ENCODE measurements at places on chromosomes 1 and 21.

- no peak for DNase-seq
Observed at GRCh38 chr1:30328401-30329262, 394.8 kb downstream of the MATN1 start.

GRCh38 chr1:7334475-7335035, 436.5 kb upstream of the VAMP3 start:
- DNase-seq: no peak

- no peak for DNase-seq
Observed at GRCh38 chr21:37797403-37797802, 118.9 kb downstream of the KCNJ6 start.

DNA sequence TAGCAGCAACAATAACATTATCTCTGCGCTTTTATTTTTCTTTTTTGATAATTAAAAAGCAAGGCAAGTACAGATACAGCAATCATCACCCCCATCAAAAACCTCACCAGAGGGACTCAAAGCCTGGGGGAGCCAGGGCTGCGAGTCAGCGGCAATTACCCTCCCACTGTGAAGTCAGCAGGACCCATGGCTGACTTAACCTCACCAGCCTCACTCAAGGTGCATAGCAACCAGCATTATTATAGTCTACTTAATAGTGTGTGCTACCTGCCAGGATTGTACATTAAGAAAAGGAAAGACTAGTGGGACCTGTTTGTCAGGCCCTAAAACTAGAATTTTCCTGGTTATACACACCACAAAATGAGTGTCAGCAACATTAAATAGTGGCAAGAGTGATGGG, 28.9 kb upstream of the SERBP1 start:
- no peak for DNase-seq

DNA sequence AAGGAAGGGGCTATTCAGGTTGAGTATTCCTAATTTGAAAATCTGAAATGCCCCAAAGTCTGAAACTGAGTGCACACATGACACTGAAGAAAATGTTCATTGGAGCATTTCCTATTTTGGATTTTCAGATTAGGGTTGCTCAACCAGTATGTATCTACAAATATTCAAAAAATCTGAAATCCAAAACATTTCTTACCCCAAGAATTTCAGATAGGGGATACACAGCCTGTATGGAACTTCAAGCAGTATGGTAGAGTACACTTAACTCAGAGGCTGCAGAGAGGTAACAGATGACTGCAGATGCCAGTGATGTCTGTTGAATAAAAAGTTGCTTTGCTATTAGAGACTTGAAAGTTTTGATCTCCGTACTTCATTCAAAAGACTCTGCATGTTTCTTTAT, 19.0 kb downstream of the YTHDF2 start:
- no peak for DNase-seq

DNA sequence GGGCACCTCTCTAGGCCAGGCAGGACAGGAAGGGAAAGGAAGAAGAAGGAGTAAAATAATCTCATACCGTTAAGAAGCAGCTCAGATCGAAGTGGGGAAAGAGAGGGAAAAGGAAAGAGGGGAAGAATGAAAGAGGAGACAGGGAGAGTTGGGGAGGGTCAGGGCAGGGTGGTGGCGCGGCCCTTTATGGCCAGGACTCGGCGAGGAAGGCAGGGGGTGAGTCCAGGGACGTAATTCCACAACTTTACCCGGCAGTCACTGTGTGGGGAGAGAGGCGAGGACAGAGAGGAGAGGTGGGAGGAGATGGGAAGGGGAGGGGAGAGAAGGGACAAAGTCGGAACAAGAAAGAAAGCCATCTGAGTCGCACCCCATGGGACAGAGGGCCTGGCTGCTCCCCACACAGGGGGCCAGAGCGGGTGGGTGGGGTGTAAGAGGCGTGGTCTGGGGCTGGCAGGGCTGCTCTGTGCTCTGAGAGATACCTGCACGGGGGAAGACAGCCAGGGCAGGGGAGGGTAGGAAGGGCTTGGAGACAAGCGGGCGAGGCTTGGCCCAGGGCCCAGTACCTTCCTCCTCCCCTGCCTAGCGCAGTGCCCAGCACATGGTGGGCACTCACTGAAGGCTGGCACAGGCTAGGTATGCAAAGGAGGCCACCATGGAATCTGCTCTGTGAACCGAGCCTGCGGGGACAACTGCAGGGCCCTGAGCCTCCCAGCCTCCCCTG, 49.4 kb downstream of the KIF21B start:
- no peak for DNase-seq

- DNase-seq: peak; percentile 42
Observed at GRCh38 chr1:169833179-169833901, 38.6 kb upstream of the METTL18 start.

DNA sequence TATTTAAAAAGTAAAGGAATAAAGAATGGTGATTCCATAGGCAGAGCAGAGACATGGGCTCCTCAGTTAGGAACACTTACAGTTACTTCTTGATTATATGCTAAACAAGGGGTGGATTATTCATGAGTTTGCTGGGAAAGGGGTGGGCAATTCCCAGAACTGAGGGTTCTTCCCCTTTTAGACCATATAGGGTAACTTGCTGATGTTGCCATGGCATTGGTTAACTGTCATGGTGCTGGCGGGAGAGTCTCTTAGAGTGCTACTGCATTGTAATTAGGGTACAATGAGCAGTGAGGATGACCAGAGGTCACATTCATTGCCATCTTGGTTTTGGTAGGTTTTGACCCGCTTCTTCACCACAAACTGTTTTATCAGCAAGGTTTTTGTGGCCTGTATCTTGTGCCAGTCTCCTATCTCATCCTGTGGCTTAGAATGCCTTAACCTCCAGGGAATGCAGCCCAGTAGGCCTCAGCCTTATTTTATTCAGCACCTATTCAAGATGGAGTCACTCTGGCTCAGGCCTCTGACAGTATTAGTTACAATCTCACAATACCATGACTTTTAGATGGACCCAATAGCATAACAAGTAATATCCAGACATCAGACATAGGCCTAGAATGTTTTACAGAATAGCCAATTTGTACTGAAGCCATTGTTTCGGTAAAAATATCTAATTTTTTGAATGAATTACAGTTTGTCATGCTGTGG, 106.8 kb downstream of the ZBTB18 start:
- DNase-seq: no peak

- DNase-seq: no peak
Observed at GRCh38 chr1:1788646-1789431, 10.6 kb upstream of the NADK start.

DNA sequence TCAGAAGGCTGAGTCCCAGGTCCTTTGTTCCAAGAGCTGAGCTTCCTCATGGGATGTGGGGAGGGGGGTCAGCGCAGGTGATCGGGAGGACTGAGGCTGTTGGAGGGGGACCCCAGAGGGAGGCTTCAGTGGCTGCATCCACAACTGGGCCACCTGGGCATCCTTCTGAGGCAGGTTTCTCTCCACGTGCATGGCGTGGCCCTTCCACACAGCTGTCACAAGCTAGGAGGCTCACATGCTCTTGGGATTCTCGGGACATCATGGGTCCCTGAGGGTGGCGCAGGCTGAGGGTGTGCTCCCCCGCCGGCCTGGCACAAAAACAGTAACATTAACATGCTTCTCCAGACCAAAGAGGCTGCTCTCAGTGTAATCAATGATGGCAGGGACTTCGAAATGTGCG, 229.6 kb upstream of the AJAP1 start:
- DNase-seq: no peak

- no peak for DNase-seq
Observed at GRCh38 chr1:87958201-87958600, 629.5 kb downstream of the LMO4 start.

GRCh38 chr1:165436994-165437393, 7.9 kb downstream of the RXRG start:
- no peak for DNase-seq

DNA sequence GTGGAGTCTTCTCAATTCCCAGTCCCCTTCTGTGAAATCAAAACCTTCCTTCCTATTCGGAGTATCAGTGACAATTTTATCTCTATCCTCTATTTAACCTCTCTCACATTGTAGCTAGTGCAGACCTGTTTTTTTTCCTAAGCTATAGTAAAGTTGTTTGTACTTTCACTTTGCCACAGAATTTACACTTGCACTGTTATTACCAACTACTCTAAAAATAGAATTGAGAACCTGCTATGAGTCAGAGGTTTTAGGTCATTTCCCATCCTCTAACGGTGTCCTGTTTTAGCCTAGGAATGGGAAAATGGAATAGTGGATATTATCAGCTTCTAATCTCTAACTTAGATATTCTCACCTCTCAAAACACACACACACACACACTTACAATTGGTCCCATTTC, 862.7 kb downstream of the NCAM2 start:
- no peak for DNase-seq

DNA sequence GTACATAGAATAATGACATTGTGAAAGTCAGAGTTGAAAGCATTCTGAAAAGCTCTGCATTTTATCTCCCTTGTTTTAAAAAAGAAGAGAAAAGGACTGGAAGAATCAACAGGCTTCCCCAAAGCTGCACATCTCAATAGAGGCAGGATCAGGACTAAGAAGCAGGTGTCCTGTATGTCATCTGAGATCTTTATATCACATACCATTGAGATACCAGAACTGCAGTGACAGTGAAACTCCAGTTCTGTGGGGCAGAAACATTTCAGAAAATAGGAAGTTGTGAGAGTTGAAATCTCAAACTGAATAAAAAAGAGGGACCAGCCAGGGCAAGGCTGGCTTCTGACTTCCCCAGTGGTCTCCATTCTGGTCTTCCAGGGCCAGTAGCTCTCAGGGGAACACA, 33.0 kb upstream of the SH2D1B start:
- no peak for DNase-seq

GRCh38 chr1:3122311-3122710, 53.3 kb downstream of the PRDM16 start:
- DNase-seq: no peak

DNA sequence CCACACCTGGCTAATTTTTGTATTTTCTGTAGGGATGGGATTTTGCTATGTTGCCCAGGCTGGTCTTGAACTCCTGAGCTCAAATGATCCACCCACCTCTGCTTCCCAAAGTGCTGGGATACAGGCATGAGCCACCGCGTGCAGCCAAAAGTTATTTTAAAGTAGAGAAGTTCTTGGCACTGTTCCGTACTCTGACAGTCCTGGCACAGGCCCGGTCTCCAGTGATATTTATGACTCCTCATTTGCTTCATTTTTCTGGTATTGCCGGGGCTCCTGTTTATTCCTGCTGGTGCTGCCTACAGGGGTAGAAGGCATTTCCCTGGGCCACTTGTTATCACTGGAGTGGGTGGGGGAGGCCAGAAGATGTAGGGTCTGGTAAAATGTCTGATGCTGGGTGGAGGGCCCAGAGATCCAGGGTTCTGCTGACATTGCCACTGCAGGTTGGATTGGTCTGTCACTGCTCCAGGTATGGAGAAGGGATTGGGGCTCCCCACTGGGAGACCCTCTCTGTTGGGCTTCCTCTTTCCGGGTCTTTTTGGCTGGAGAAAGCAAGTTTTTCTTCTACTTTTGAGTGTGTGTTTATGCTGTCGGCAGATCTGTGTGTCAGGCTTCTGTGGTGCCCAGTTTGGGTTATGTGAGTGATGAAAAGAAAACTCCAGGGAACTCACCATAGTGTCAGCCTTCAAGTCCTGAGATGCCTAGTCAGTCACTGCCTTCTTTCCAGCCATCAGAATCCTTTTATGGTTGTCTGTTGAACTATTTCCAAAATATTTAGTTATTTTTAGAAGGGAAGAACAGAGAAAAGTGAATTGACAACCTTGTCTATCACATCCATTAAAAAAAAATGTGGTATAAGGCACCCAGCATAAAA, 4.5 kb downstream of the MROH7 start:
- peak; percentile 18 for DNase-seq

- no peak for DNase-seq
Observed at GRCh38 chr1:172727956-172728603, 69.2 kb downstream of the FASLG start.

DNA sequence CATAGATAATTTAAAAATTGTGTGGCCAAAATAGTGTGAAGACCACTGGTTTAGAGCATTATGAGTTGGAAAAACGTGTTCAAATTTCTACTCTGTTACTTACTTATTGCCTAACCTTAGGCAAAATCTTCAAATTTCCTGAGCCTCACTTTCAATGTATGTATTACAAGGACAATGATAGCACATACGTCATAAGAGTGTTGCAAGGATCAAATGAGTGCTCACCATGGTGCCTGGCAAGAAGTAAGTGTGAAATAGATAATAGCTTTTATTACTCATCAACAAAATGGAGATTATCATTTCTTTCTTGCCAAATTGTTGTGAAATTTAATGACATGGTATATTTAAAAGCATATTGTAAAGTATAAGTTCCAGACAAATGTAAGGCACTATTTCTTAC, 57.2 kb downstream of the FH start:
- DNase-seq: peak; percentile 18

DNA sequence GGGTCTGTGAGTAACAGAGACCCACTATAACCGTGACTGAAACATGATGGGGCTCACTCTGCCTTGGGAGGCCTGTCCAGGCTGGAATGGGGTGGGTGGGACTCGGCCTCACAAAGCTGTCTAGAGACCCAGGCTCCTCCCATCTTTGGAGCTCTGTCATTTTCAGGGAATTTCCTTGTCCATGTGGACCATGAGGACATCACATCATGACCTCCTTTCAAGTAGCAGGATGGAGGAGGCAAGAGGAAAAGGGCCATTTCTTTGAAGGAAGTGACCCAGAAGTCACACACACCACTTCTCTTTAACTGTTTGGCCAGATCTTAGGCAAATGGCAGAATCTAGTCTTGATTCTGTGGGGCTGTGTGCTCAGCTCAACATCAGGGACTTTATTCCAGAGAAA, 79.9 kb downstream of the CNIH3 start:
- DNase-seq: no peak

GRCh38 chr1:39575191-39576015, 1.2 kb downstream of the PABPC4 start:
- DNase-seq: peak; percentile 17

- DNase-seq: no peak
Observed at GRCh38 chr1:154925335-154926170, 11.0 kb downstream of the PMVK start.

GRCh38 chr1:242055749-242056320, 56.9 kb upstream of the MAP1LC3C start:
- no peak for DNase-seq

GRCh38 chr1:20474333-20474975, 11.6 kb downstream of the CAMK2N1 start:
- DNase-seq: no peak

- DNase-seq: no peak
Observed at GRCh38 chr1:52296345-52296744, 69.7 kb downstream of the CC2D1B start.

DNA sequence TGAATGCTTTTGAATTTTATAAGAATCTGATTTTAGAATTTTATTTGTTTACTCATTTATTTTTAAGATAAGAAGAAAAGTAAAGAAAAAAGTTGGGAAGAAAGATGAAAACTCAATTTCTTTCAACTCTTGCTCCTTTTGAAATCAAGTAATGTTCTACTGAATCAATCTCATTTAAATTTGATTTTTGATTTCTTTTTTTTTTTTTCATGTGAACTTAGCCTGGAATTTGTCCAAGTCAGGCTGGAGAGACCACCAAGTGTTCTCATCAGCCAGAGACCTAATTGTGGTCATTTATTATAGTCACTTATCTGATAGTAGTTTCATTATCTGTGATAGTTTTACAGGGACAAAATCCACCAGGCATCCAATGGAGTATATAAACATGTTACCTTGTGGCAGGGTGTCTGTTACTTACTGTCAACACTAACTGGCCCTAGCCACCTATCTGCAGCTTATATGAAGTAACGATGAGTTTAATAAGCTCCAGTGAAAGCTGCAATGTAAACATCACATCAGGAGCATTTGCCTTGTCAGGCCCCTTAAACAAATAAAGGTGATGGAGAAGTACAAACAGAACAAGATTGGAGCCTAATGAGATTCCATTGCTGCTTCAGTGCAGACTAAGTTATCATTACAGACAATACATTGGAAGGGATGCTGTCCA, 39.2 kb downstream of the HLX start:
- no peak for DNase-seq

- DNase-seq: peak; percentile 50
Observed at GRCh38 chr1:2174348-2175054, 20.1 kb downstream of the FAAP20 start.
